ENCODE measurements at places on chromosomes 5 and 9. TPM values are rescaled to one million over a fixed set of nuclear protein-coding genes. Genes with fewer than 3 reads are reported as not detected.

TICAM2 gene
- 1.1 TPM for total RNA-seq

PCDHGB4 gene
- 4.4 TPM for total RNA-seq

GMCL2 gene
- total RNA-seq: not detected

SHOC1 gene
- total RNA-seq: not detected

PLAC8L1 gene
- total RNA-seq: not detected

C9orf153 gene
- not detected for total RNA-seq

PRLR gene
- total RNA-seq: 14.9 TPM

DNA sequence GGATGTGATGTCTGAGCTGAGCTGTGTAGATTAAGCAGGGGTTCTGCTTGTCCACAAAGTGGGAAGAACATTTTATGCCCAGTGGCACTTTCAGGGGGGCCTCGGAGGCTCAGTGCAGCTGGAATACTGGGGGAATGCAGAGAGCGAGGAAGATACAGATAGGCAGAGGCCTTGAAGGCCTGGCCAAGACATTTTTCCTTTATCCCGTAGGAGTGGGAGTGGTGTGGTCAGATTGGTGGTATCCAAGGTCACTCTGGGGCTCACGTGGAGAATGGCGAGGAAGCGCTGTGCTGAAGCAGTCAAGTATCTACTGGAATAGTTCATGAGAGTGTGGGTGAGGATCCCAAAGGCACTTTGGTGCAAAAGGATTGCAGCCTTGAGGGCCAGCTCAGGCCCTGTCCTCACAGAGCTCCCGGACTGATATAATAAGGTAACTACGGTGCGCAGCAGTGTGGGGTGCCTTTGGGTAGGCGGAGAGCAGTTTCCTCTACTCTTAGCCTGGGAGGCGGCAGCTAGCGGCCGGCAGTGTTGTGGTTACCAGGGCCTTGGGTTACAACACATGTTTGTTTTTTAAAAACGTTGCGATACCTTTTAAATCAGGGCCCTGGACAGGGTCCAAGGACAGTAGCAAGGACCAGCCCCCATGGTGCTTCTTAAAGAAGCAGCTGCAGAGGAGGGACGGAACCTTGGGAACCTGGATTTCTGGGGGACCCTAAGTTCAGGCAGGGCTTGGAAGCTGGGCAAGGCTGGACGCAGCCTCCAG, 10.8 kb upstream of the CCDC69 start:
- DNase-seq: peak; percentile 79
- H3K27ac ChIP-seq: peak overlapping the region; percentile 65
- H3K4me3 ChIP-seq: no peak overlapping the region
- H3K27me3 ChIP-seq: no peaks in the 10 kb centered on the region

GRCh38 chr9:26163931-26164330, 485.7 kb upstream of the TUSC1 start:
- H3K27ac ChIP-seq: no peak overlapping the region
- no peaks in the 10 kb centered on the region for H3K4me1 ChIP-seq
- no peak for DNase-seq
- H3K36me3 ChIP-seq: no peaks in the 10 kb centered on the region

DNA sequence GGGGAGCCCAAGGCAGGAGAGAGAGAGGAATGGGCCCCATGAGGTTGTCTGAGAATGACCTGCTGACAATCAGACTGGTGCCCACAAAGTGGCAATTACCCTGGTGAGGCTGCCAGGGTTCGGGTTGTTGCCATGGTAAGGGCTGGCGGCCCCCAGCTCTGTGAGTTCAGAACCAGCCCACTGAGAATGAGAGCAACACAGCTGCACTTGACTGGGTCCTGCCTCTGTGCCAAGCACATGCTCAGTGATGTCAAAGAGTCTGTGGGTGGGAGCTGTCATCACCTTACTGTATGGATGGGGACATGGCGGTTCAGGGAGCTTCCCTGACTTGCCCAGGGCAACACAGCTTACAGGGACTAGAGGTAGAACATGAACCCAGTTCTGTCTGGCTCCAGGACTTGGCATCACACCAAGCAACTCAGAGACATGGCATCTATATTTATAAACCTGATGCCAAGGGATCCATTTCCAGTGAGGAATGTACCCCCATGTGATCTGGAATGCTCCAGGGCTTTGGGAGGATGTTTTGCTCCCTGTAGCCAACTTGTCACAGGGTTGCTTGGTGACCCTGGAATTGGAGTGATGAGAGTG, 38.2 kb upstream of the TEX48 start:
- H3K36me3 ChIP-seq: no peaks in the 10 kb centered on the region
- H3K4me3 ChIP-seq: no peak overlapping the region
- no peak for DNase-seq
- no peaks in the 10 kb centered on the region for H3K4me1 ChIP-seq
- no peaks in the 10 kb centered on the region for H3K27me3 ChIP-seq

DNA sequence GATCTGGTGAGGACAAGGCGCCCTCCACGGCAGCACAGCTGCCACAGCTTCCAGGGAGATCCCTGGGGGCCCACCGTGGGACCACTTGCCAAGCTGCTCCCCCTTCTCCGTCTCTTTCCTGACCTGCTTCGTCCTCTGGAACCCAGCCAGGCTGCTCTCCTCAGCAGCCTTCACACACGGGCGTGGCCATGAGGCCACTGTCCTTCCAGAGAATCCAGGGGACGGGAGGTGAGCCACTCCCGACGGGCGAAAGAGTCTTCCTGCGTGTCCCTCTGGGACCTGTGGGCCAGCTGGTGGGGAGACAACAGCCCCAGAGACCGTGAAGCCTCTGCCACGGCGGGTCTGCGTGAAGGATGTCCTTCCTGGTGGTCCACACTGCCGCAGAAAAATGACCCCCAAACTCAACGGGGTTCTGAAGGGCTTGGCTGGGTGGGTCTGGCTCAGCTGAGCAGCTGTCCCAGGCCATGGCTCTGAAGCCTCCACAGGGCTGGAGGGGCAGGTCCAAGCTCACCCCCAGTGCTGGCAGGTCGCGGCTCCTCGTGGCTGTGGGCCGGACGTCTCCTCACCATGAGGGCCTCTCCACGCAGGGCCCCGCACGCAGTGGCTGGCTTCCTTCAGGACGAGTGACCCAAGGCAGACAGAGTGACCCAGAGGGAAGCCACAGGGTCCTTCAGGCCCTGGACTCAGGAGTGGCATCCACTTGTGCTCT, 47.4 kb upstream of the NKD2 start:
- H3K4me1 ChIP-seq: peaks cover 12% of the 10 kb centered on the region
- no peak overlapping the region for H3K27ac ChIP-seq
- DNase-seq: no peak
- H3K4me3 ChIP-seq: no peak overlapping the region

GRCh38 chr9:70085241-70085640, 41.6 kb downstream of the MAMDC2 start:
- H3K36me3 ChIP-seq: no peaks in the 10 kb centered on the region
- H3K4me1 ChIP-seq: peaks cover 20% of the 10 kb centered on the region
- H3K27me3 ChIP-seq: no peaks in the 10 kb centered on the region
- H3K4me3 ChIP-seq: no peak overlapping the region
- DNase-seq: no peak
- peak overlapping the region; percentile 10 for H3K27ac ChIP-seq

- H3K27me3 ChIP-seq: no peaks in the 10 kb centered on the region
- DNase-seq: peak; percentile 80
- peak overlapping the region; percentile 82 for H3K27ac ChIP-seq
- peak overlapping the region; percentile 57 for H3K4me3 ChIP-seq
- no peaks in the 10 kb centered on the region for H3K36me3 ChIP-seq
Observed at GRCh38 chr9:132769906-132770769, 99.9 kb downstream of the GTF3C4 start.

DNA sequence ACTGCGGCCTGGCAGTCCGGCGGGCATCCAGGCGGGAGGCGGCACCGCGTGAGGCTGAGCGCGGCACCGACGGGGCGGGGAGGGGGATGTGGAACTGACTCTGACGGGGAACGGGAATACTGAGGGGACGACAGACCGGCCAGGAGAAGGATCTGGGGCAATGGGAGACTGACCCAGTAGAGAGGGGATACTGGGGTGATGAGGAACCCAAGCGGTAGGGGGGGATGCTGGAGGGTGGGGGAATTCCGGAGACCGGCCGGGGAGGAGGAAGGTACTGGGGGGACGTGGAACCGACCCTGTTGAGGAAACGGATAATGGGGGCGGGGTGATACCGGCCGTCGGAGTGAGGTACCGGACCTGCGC, 423 bp downstream of the IPPK start:
- DNase-seq: peak; percentile 37
- H3K4me3 ChIP-seq: peak overlapping the region; percentile 83
- no peaks in the 10 kb centered on the region for H3K27me3 ChIP-seq
- H3K27ac ChIP-seq: peak overlapping the region; percentile 93
- no peaks in the 10 kb centered on the region for H3K36me3 ChIP-seq
- H3K4me1 ChIP-seq: peaks cover 24% of the 10 kb centered on the region

- DNase-seq: no peak
- H3K36me3 ChIP-seq: no peaks in the 10 kb centered on the region
- no peak overlapping the region for H3K4me3 ChIP-seq
- peaks cover 61% of the 10 kb centered on the region for H3K27me3 ChIP-seq
- peaks cover 26% of the 10 kb centered on the region for H3K4me1 ChIP-seq
- no peak overlapping the region for H3K27ac ChIP-seq
Observed at GRCh38 chr5:178115814-178116142, 2.4 kb downstream of the N4BP3 start.

DNA sequence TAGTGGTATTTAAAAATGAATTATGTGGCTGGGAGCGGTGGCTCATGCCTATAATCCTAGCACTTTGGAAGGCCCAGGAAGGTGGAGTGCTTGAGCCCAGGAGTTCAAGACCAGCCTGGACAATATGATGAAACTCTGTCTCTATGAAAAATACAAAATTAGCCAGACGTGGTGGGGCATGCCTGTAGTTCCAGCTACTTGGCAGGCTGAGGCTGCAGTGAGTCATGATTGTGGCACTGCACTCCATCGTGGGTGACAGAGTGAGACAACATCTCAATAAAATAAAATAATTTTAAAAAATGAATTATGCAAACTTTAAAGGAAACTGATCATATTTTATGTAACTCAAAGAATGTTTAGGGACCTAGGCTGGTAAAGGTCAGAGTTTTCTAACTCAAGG, 310.8 kb upstream of the DMRT1 start:
- H3K27ac ChIP-seq: no peak overlapping the region
- H3K36me3 ChIP-seq: no peaks in the 10 kb centered on the region
- no peaks in the 10 kb centered on the region for H3K27me3 ChIP-seq
- no peak for DNase-seq

DNA sequence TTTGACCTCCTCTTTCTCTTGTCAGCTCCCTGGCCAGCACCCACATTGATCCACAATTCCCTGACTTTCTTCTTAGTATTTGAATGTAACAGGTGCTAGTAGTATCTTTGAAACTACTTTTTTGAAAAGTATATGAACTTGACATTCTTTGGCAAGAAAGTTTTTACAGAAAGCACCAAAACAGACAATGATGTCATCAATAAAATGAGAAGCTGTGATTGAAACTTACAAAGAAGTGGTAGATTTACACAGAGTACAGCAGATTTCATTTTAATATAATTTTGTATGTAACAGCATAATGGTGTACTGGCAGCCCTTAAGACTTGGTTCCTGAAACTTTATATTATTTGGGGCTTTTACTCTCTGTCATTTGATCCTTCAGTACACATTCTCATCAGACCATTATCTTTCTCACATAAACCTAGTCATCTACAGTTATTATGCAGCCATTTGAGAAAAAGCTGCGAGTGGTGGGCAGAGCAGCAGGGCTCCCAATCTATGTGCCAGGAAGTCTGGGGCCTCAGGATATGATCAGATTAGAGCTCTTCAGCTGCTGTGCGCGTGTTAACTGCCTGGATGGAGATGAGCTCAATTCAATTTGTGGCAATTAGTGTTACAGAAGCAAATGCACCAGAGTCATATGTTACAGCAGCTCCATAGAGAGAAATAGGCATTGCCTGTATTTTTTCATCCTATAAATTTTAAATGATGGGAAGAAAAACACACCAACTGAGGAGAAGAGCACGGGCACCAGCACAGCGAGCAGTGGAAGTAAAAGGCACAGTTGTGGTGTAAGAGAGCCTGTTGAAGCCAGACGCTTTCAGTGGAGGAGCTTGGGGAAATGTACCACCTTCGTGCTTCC, 126.1 kb downstream of the STARD4 start:
- no peak for DNase-seq
- H3K27me3 ChIP-seq: no peaks in the 10 kb centered on the region
- no peak overlapping the region for H3K4me3 ChIP-seq
- H3K27ac ChIP-seq: no peak overlapping the region
- H3K36me3 ChIP-seq: no peaks in the 10 kb centered on the region

GRCh38 chr5:77849308-77849900, 73.3 kb upstream of the TBCA start:
- DNase-seq: no peak
- no peak overlapping the region for H3K27ac ChIP-seq
- H3K4me1 ChIP-seq: peaks cover 12% of the 10 kb centered on the region
- H3K4me3 ChIP-seq: no peak overlapping the region

GRCh38 chr9:23842565-23843129, 16.6 kb upstream of the ELAVL2 start:
- DNase-seq: no peak
- H3K36me3 ChIP-seq: no peaks in the 10 kb centered on the region
- no peaks in the 10 kb centered on the region for H3K4me1 ChIP-seq
- H3K27me3 ChIP-seq: peaks cover 11% of the 10 kb centered on the region

- peaks cover 11% of the 10 kb centered on the region for H3K4me1 ChIP-seq
- no peak overlapping the region for H3K4me3 ChIP-seq
- H3K27ac ChIP-seq: peak overlapping the region; percentile 32
- H3K27me3 ChIP-seq: no peaks in the 10 kb centered on the region
Observed at GRCh38 chr5:75051217-75051751, 1.1 kb downstream of the GCNT4 start.

DNA sequence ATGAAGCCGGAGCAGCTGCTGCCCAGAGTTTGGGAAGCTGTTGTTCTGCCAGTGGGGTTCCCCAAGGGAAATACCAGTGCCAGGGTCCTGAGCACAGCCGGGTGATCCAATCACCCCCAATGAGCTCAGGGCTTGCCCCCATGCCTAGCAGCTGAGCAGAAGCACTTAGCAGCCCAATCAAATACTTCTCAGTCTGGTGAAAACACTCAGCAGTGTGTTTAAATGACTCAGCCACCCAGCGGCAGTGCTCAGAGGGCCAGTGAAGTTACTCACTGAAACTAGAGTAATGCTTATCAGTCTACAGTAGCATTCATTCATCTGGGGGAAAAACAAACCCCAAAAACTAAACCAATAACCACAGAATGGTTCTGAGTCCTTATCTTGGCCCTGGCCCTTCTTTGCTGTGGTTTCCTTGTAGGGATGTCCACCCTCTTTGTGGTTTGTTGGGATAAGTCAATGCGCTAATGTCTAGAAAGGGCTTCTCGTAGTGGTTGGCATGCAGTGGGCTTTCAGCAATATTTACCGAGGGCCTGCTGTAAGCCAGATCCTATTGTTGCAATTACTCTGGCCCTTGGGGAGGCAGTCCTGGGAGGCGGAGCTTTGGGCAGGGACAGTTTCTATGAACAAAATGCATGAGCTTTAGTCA, 43.1 kb downstream of the LHX2 start:
- no peak overlapping the region for H3K4me3 ChIP-seq
- no peaks in the 10 kb centered on the region for H3K36me3 ChIP-seq
- H3K4me1 ChIP-seq: no peaks in the 10 kb centered on the region
- peaks cover 35% of the 10 kb centered on the region for H3K27me3 ChIP-seq
- H3K27ac ChIP-seq: no peak overlapping the region
- no peak for DNase-seq

Data from transverse colon (tissue), 4 donors.